ENCODE measurements at places on chromosomes 2 and 18.

DNA sequence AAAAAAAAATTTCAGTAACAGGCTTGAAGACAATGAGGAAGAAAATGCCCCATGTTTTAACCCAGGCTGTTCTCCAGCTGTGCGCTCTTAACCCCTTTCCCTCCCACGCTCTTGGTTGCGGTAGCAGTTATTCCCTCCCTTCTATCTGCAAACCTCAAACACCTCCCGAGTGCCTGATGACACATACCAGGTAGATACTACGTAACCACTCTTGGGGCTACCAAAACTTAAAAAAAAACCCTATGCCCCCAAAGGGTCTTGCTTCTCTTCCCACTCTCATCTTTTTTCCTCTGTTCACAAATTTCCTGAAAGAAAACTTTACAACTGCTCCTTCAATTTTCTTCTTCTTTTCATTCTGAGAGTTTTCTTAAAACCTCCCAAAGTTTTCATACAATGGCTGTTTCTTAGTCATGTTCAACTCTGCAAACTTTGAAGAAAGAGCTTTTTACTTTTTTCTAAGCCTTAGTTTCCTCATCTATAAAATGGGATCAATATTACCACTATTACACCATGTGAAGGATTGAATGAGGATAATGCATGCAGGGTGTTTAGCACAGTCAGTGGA, 4.9 kb upstream of the DRC1 start:
- no peak for ATAC-seq

- no peak for ATAC-seq
Measured at GRCh38 chr18:8813611-8814010, 108.3 kb downstream of the MTCL1 start.

DNA sequence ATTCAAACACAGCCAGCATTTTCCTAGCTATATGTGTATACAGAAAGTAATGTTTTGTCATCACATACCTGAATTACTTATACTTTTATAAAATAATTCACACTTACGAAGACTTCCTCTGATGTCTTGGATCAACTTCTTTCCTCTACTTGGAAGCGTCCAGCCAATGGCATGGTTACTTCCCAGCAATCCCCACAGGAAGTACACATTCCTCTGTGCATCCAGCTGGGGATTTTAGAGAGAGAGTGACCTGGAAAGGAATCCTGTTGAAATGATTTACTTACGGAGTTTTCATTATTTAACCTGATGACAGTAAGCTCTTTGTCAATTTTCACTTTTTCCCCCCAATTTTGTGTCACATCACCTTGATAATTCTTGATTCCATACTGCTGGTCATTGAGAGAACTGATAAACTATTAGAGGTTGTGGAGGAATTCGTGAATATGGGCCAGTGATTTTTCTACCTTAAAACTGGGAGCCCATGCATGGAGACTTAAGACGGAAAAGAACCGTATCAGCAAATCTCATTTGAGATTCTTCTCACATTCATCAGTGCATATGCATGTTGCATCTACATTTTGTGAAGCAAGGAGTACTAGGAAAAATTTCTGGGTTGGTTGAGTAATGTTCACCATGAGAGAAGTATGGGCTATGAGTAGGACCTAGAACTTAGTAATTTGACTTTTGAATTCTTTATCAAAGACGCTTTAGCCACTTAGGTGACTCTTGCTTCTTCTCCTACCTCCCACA, 9.0 kb upstream of the IL18R1 start:
- ATAC-seq: no peak

DNA sequence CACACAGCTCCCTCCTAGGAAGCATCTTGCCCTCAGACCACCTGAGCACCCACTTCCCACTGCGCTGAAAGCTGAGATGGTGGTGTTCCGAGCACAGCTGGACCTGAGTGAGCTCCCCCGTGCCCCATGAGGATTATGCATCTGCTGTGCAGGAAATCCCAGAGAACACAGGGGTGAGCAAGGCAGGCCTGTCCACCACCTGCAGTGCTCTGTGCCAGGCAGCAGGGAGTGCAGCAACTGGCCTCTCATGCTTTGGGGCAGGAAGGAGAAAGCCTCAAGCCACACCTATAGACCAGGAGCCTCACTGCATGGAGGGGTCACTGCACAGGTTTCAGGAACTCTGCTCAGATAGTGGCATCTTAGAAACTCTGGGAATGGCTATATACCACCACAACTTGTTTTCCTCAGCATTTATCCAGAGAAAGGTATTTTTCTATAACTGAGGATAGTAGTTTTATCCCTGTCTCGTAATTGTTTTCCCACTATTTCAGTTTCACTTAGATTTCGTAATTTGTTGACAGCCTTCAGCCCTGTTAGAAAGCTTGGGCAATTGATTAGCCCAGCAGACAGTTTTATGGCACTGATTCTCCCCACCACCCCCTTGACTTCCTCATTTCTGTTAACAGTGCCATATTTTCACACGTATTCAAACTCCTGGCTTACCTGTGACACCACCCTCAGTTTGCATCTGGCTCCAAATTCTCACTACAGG, 144.3 kb upstream of the DAPL1 start:
- ATAC-seq: no peak

DNA sequence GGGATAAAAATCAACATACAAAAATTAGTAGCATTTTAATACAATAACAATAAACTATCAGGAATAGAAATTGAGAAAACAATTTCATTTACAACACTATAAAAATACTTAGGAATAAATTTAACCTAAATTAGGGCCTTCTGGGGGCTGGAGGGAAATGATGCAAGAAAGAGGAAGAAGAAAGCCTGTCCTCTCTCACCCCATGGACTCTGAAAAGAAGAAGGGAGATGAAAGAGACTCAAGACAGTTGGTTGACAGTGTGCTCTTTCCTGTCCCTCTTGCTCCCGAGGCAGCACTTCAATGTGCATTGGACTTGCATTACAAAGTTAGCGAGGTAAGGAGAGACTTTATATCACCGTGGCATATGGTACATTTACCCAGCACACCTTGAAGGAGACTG, 88.5 kb downstream of the VAPA start:
- ATAC-seq: no peak

All from motor neuron (in vitro differentiated cells).